ENCODE measurements at places on chromosomes 1 and 21. TPM values are rescaled to one million over a fixed set of nuclear protein-coding genes. Genes with fewer than 3 reads are reported as not detected.

DNA sequence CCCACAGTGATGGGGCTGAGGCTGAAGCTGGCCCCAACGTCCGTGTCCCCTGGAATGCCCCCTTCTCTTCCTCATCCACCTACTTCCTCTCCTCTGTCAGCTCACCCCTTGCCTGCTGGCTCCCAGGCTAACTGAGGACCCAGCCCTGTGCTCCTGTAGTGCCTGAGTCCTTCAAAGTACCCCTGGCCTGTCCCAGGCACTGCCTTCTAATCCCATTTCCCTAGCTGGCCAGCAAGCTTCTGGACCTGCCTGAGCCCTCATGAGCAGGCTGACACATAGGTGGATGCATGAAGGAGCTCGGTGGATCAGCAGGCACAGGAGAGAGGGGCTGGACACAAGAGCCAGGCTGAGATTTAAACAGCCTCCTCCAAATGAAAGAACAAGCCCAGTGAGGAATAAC is 650.8 kb downstream of the NPHP4 start:
- no peak for DNase-seq
- H3K27me3 ChIP-seq = no peaks in the 10 kb centered on the region
- H3K36me3 ChIP-seq = no peaks in the 10 kb centered on the region
- H3K4me3 ChIP-seq = no peak overlapping the region
- no peaks in the 10 kb centered on the region for H3K4me1 ChIP-seq
- H3K27ac ChIP-seq = no peak overlapping the region

Gene SPOCD1
- total RNA-seq = 1.3 TPM

DNA sequence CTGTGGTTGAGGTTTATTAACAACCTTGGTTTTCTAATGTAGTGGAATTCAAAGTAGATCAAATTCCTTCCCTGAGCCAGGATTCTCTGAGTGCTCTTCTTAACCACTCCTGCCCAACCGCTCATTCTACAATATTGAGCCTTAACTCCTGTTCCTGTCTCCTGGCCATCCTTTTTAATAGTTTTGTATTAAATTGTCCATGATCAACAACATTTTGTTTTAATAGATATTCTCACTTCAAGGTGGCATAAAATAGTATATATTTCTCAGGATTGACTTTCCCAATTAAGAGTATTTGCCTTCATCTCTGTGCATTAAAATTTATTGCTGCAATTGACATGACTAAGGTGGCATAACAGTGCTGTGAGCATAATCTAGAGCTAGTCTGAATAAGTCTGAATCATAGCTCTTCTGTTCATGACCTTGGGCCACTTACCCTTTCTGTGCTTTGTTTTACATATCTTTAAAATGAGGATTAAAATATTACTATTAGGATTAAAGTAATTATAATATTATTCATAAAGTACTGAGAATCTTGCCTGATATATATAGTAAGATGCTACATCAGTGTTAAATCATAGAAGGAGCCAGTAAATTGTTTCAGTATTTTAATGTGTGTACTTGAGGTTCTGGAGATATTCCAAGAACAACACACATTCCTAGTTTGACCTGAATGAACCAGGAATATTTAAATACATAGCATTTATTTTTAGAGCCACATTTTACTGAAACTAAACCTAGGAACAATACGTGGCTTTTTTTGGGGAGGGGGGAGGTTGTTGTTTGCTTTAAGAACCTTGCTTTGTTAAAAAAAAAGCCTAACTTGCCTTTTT is 76.4 kb downstream of the ADGRL2 start:
- DNase-seq = peak; percentile 38
- H3K27ac ChIP-seq = no peak overlapping the region
- no peak overlapping the region for H3K4me3 ChIP-seq
- peaks cover 58% of the 10 kb centered on the region for H3K4me1 ChIP-seq
- H3K36me3 ChIP-seq = no peaks in the 10 kb centered on the region
- H3K27me3 ChIP-seq = no peaks in the 10 kb centered on the region

Gene TEDDM1
- not detected for total RNA-seq

Gene DCST1
- total RNA-seq = not detected

Gene CNTN2
- 2.2 TPM for total RNA-seq
